ENCODE measurements at places on chromosomes 7 and 10. TPM values are rescaled to one million over a fixed set of nuclear protein-coding genes. Genes with fewer than 3 reads are reported as not detected.

- no peak for DNase-seq
These were observed 6.6 kb upstream of the ZNF22 start for GRCh38 chr10:44993922-44994751.

Gene CALHM3
- 0.39 TPM for total RNA-seq

Gene GRM3
- total RNA-seq: not detected

Gene MMP21
- total RNA-seq: 0.05 TPM

- no peak for DNase-seq
These were observed 262.7 kb upstream of the PHYHIPL start for GRCh38 chr10:58913717-58914116.

DNA sequence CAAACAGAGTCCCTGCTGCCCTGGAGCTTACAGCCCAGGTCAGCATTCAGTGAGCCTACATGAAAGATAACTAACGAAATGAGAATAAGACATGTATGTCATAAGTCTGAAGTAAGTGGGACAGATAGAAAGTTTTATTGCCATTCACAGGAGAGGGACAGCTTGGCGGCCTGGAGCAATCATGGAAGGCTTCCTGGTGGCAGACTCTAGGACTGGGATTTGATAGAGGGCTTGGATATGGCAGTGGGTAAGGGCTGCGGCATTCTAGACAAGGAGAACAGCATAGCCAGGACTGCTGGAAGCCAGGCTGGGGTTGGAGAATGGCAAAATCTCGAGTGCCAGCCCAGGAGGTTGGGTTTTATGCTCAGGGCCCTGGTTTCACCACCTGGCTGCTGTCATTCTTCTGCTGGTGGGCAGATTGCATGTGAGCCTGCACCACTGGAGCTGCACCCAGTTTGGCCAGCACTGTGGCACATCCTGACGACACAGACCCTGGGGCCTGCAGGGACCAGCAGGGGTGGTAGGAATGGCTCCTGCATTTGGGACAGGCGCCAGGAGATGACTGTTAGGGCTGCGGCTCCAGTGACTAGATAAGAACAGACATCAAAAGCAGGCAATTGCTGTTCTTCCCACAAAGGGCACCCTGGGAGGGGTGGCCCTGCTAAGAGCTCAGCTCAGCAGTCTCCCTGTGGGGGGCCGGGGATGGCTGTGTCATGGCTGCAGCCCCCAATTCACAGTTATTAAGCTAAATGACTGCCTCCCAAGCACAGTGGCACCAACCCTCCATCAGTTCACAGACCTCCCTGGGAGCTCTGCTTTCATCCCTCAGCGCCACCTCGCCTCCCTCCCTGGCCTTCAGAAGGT is 161.1 kb downstream of the RPS24 start:
- peak; percentile 53 for DNase-seq

- peak; percentile 98 for DNase-seq
These were observed 31.8 kb downstream of the GSTO2 start for GRCh38 chr10:104300736-104301292.

Gene TBC1D12
- total RNA-seq: 10.7 TPM

DNA sequence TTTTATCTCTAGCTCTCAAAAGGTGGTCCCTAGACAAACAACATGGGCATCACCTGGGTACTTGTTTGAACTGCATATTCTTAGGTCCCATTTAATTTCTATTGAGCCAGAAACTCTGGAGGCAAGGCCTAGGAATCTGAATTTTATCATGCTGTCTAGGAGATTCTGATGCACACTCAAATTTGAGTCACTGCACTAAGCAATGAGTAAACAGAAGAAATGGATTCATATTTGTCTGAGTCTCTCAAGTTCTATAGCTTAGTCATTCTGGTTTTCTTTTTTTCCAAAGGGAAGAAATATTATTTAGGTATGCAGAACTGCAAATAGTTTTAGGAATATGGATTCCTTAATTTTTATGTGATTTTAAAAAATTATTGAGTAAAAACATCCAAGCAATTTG is 185.5 kb downstream of the SEMA3A start:
- no peak for DNase-seq

DNA sequence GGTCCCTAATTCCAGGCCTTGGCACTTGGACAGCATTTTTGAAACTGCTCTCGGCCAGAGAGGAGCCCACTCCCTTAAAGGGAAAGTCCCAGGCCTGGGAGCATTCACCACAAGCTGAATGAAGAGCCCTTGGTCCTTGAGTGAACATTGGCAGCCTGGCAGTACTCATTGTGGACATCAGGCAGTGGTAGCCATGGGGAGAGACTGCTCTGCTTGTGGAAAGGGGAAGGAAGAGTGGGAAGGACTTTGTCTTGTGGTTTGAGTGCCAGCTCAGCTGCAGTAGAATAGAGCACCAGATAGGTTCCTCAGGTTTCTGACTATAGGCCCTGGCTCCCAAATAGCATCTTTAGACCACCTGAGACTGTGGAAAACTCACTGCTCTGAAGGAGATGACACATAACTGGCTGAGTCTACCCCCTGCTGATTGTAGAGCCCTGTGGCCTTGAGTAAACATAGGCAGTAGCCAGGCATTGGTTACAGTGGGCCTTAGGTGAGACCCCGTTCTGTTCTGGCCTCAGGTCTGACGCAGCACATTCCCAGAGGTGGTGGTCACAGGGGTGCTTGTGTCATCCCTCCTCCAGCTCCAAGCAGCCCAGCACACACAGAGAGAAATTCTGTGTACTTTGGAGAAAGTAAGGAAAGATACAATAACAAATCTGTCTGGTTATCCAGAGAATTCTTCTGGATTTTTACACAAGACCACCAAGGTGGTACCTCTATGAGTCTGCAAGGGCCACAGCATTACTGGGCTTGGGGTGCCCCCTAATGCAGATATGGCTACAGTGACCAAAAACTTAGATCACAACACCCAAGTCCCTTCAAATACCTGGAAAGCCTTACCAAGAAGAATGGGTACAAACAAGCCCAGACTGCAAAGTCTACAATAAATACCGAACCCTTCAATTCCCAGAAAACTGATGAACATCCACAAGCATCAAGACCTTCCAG is 153.8 kb downstream of the GNAI1 start:
- DNase-seq: peak; percentile 91

- no peak for DNase-seq
These were observed 36.3 kb downstream of the PYROXD2 start for GRCh38 chr10:98378722-98379121.

DNA sequence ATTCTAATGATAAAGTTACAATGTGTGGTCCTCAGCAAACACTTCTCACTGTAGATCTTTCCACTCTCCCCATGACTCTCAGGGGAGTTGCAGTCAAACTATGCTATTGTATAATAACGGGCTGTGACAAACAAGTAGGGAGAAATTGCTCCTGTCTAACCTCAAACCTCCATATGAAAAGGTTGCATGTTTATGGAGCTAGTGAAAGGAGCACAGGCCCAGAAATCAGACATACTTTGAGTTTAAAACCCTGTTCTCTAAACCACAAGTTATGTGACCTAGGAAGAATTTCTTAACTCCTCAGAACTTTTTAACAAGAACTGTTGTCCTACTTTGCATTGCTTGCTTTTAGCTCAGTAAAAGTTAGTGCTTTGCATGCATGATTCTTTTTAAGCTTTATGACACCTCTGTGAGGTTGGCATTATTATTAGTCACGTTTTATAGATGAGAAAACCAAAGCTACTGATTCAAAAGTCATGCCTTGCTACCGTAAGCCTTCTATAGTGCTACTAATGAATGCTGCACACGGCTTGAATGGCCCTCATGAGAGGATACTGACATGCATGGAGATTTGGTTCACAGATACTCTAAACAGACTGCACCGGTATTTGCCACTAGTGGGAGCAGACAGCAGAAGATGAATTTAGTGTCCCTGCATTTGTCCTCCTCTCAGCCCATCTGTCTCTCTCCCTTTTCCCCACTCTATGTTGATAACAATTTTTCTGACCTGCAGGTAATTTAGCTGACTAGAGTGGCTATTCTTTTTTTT is 129.5 kb upstream of the PCGF5 start:
- peak; percentile 15 for DNase-seq

- DNase-seq: no peak
These were observed 25.3 kb downstream of the DNMBP start for GRCh38 chr10:99984211-99985034.

Gene FAM25C
- total RNA-seq: not detected

DNA sequence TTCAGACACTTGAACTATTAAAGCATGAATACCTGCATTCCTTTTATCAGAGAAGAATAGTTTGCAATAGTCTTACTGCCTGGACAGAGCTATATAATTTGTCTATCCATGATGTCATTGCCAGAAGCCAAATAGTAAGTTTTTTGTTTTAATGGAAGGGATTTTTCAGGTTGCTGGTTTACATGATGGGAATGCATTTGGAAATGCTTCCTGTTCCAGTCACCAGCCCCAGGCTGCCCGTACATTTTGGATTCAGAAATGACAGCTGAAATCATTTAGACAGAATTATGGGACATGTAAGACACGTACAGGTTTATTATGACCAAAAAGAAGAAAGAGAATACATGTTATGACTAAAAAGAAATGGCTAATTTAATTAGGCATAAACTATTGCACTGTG is 293.1 kb downstream of the CDK14 start:
- no peak for DNase-seq

DNA sequence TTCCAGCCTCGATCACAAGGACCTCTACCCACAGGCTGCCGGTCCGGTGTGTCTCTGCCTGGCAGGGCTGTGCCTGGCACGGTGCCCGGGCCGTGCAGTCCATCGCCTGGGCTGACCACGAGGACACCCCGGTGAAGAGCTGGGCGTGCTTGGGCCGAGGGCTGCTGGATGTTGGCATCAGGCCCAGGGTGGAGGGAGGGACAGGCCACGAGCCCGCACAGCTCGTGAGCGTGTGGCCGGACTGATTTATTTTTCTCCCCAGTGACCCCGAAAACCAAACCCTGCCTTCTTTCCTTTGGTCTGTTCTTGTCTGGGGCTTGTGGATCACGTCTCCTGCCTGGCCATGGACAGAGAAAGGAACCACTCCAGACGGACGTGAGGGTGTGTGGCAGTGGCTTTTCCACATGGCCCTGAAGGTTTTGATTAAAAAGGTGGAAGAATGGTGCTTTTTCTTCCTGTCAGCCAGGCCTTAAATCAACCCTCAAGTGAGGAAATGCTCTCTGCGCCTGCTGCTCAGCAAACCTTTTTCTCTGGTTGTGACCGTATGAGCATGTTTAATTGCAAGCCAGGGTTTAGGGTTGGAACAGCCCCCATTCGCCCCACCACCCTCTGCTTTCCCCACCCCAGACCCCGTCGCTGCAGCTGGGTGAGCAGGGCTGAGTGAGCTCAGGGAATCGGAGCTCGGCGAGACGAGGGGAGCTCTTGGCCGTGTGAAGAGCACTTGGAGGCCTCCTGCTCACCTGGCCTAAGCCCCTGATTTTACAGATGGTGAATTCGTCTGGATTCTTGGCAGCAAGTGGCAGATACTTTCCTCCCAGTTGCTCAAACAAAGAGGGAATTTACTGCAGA is 130.1 kb downstream of the RGS10 start:
- peak; percentile 39 for DNase-seq

DNA sequence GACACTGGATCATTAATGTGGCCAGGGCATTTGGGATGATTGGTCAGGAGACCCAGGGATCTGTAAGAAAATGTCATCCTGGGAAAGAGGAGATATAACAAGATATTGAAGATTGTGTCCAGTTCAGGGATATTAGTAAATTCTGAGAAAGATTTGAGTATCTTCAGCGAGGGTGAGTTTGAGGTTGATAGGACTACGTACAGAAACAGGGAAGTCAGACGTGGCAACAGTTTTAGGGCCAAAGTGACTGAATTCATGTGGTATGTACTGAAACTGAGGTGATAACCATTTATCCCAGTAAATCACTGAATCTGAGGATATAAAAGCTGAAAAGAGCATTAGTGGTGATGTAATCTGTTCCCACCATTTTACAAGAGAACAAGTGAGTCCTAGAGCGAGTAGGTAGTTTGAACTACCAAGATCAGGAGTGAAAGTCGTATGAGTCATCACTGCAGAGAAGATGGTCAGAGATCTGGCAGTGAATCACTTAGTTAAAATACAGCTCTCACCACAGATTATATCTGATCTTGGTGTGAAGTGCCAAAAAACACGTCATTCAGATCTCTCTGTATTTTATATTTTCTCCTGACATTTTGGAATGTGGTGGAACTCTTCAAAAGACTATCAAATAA is 220.5 kb downstream of the CDK14 start:
- peak; percentile 97 for DNase-seq

DNA sequence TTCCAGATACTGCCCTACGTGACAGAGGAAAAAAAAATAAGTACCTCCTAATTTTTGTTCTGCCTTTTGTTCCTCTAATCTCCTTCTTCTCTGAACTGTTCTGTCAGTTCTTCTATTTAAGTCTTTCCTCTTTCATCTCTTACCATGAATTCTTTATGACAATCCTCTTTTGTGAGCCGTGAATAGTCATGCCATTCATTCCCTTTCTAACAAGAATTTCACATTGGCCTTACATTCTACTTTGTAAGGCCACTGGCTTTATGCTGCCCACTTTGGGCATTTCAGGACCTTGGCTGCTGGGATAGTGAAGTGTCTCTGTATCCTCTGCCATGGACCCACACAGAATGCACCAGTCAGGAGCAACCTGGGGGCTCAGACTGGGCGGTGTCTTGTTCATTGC is 52.9 kb downstream of the ATOH7 start:
- DNase-seq: no peak

DNA sequence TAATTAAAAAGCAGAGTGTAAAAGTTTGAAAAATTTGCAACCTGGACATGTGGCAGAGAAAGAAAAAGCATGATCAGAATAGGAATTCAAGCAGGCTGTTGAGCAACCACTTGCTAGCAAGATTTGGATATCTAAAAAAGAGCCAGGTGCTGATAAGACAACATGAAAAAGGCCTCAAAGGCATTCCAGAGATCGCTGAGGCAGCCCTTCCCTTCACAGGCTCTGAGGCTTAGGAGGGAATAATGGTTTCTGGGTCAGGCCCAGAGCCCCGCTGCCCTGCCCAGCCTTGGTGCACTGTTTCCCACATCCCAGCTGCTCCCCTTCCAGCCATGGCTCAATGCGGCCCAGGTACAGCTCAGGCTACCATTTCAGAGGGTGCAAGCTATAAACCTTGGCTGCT is 64.1 kb upstream of the EEPD1 start:
- no peak for DNase-seq

Gene OPALIN
- total RNA-seq: not detected

GRCh38 chr7:81676813-81677212 is 93.0 kb downstream of the HGF start:
- peak; percentile 83 for DNase-seq

Gene NOD1
- 4.6 TPM for total RNA-seq

Gene CTAGE15
- total RNA-seq: 0.27 TPM

Gene SLC18A3
- total RNA-seq: not detected

Gene FAM241B
- 1.9 TPM for total RNA-seq

DNA sequence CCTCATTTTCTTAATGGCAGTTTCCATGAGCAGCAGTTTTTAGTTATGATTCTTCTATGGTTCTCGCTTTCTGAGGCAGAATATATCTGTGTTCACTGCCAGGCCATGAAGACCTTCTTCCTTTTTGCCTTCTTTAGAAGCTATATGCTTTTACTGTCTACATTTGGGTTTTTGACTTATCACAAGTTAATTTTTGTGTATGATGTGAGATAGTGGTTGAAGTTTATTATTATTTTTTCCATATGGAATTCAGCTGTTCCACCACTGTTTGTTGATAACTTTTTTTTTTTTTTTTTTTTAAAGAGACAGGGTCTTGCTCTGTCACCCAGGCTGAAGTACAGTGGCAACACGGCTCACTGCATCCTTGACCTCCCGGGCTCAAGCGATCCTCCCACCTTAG is 44.5 kb downstream of the INPP5A start:
- DNase-seq: no peak

GRCh38 chr7:21891291-21891690 is 54.4 kb downstream of the CDCA7L start:
- no peak for DNase-seq
